ENCODE measurements at places on chromosomes 11 and 22.

- no peak for DNase-seq
Observed at GRCh38 chr11:2342981-2343380, 34.1 kb upstream of the CD81 start.

- DNase-seq: no peak
Observed at GRCh38 chr11:72863916-72864315, 49.7 kb downstream of the ATG16L2 start.

GRCh38 chr11:76674517-76675400 is 4.2 kb upstream of the LRRC32 start:
- peak; percentile 37 for DNase-seq

DNA sequence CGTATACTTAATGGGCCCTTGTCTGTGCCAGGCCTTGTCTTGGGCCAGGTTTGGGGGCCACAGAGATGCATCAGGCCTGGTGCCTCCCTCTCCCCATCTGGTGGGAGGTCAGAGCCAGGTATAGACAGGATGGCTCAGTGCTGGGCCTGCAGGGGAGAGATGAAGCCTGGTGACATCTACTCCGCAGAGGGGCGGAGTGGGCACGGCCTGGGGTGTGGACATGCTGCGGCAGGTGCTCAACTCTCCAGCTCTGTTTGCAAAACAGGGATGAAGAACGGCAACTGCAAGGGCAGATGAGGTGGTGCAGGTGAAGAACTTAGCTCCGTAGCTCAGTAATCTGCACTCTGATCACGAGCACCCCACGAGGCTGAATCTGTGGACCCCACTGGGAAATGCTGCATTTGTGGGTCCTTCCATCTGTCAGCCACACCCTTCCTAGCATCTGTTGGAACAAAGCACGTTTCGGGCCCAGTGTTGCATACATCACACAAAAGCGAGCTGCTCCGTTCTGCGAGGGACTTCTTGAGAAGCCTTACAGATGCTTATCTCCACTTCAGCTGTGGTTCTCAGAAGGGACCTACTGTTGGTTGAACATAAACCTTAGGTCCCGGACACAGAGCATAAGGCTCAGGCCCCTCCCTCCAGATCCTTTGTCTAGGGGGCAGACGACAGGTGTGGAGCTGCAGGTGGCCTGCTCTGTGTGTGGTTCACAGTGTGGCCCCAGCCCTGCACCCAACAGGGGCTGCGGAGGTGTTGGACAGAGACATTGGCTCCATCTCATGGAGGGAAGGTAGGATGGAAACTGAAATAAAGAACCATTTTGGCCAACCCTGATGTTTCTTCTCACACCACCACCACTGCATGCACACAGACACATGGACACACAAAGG is 78.3 kb downstream of the LRRC32 start:
- DNase-seq: no peak

DNA sequence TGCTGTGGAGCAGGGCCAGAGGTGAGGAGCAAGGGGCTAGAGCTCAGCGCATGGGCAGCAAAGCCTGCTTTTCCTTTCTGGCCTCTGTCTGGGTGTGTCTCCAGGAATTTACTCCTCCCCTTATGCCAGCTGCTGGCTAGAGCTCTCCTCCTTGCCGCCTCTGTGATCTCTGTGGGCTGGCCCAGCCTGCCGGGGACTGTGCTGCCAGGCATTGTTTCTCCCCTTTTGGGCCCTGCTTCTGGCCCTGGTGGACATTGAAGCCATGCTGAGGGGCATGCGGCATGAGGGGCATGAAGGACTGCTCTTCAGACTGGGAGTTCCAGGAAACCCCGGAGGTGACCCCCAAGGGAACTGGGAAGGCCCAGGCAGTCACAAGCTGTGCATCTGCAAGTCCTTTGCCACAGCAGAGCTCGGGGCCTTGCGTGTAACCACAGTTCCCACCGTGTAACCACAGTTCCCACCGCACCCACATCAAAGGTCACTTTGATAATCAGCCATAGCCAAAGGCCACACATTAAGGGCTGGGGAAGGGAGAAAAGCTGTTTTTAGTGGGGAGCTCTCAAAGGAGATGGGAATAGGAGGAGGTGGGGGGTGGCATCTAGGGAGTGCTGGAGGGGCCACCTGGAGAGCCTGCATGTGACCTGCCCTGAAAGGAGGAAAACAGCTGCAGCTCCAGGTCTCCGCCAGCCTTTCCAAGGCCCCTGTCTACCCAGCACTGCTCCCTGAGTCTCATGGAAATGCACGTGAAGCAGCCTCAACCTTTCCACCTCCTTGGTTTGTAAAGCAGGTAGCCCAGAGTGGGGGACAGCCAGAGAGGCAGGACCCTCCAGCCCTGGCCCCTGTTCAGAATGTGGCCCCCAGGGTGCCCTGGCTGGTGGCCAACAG is 62.3 kb downstream of the PPFIBP2 start:
- DNase-seq: peak; percentile 84

GRCh38 chr11:57762235-57762861 is 746 bp downstream of the CTNND1 start:
- no peak for DNase-seq

- DNase-seq: no peak
Observed at GRCh38 chr11:126663749-126664592, 308.5 kb downstream of the ST3GAL4 start.

DNA sequence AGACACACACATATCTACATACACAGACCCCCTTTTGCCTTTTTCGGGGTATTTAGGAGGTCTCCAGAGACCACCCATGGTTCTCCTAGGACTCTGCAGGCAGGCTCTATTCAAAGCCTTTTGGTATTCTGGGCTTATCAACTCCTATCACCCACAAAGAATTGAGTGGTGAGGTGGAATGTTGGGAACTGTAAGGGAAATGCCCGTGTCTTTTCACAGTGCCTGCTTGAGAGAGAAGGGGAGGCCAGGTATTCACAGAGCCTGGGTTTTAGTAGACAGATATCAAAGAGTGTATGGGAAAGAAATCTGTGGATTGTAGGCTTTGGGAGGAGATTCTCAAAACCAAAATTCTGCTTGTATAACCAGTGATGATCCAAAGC is 44.0 kb upstream of the CSNK2A3 start:
- DNase-seq: no peak

GRCh38 chr11:47289856-47290255 is 19.9 kb downstream of the MADD start:
- no peak for DNase-seq

DNA sequence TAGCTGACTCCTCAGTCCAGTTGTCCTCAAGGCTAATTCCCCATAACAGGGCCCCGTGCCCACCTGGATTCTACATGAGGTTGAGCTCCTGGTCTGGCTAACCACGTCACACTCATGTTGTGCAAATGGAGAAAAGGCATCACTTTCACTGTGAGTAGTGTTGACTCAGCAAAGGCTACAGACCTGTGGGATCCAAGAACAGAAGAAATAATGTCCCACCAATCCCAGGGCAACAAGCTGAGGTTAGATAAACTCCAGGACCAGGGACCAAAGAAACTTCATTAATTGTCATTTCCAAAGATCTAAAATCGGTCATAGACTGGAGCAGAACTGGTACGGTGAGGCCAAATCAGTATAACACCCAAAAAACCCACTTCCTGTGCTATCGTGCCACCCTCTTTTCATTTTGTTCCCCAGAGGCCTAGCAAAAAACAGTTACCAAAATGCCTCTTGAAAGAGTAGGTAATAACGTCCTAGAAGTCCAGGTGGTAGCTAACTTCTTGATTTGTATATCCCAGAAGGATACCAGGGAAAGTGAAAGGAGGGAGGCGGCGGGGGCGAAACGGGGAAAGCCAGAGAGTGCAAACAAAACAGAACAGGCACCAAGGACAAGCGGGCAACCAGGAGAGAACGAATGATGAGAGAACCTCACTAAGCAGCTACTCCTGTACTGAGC is 1.4 kb downstream of the PCSK7 start:
- DNase-seq: peak; percentile 60

All from Jurkat, Clone E6-1 (cell line).